Adipocyte (in vitro differentiated cells): ENCODE measurements at places on chromosomes 1 and 21.

DNA sequence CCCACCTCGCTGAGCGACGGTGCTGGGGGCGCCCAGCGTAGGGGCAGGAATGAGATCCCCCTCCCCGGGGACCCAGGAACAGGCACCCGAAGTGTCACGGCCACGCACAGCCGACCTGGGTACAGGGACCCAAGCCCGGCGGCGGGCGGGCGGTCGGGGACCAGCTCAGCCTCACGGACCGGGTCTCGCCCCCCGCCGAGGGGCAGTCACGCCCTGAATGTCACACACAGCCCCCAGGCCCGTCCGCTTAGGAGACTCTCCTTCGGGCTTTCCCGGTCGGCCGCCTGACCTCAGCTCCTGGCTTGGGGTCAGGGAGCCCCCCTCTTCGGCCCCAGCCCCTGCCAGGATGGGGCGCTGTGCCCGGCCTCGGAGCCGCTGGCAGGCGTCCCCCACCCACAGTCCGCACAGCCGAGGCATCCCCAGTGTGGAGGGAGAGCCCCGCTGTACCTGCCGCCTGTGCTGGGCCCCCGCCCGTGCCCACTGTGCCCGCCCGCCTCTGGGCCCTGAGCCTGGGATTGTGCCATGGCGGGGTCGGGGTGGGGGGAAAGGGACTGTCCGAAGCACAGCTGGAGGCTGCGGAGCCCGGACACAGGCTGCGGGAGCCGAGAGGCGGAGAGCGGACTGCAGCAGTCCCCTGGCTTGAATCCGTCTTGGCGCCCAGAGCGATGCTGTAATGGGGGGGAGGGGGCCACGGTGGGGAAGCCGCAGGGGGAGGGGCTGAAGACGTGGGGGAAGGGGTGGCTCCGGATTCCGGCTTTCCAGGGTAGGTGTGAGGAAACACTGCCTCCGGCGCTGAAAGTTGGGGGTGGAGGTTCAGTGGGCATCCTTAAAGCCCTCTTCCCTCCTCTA lies 627 bp upstream of the DLGAP3 start:
- DNase-seq: no peak

GRCh38 chr1:204348722-204349121 lies 11.0 kb downstream of the PLEKHA6 start:
- peak; percentile 69 for DNase-seq

GRCh38 chr21:38171723-38172344 lies 85.0 kb upstream of the KCNJ15 start:
- peak; percentile 23 for DNase-seq

GRCh38 chr1:247962911-247963588 lies 2.0 kb upstream of the OR2AK2 start:
- DNase-seq: no peak

DNA sequence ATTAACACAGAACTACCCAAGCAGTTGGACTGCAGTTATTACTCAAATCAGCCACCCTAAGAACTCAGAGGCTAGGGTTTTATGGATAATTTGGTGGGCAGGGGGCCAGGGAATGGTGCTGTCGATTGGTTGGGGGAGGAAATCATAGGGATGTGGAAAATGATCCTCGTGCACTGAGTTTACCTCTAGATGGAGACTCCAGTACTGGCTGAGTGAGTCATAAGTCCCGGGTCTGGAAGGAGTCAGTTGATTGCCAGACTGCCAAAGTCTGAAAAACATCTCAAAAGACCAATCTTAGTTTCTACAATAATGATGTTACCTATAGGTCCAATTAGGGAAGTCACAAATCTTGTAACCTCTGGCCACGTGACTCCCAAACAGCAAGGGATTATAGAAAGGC lies 257.5 kb upstream of the PRMT6 start:
- DNase-seq: peak; percentile 11

- DNase-seq: no peak
Measured at GRCh38 chr21:31173881-31174555, 135.7 kb upstream of the KRTAP19-8 start.

GRCh38 chr1:198763298-198763714 lies 124.5 kb downstream of the PTPRC start:
- DNase-seq: peak; percentile 25

DNA sequence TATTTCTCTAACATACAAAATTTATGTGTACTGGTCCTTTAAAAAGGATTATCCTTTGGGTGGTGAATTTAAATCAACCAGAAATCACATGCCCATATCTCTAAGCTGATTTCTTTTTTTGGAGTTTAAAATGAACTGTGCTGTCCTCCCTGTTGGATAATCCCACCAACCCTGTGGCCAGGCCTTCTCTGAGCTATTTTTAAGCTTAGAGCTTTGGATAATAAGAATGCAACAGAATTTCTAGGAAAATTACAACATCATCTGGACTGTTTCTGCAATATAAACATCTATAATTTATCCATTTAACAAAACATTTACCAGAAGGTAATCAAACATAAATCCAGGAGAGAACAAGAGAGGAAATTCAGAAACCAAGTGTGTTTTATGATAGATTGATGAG lies 88.3 kb downstream of the LRRC40 start:
- peak; percentile 32 for DNase-seq

DNA sequence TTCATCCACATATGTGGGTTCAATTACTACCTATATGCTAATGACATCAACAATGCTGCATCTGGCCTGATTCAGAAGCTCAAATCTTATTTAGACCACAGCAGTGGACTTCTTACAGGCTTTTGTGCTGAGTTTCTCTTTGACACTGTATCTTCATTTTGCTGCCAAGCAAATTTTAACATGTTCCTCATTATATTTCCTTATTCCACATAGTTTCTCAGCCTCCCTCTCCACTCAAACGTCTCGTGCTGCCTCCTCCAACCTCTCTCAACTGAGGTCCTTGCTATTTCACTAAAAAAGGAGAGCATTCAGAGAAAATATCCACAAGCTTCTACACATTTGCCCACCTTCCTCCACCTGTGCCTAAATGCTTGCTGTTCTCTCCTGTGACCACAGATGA lies 6.5 kb downstream of the TDRKH start:
- no peak for DNase-seq

GRCh38 chr1:55204997-55205396 lies 10.2 kb downstream of the USP24 start:
- no peak for DNase-seq

GRCh38 chr1:58095183-58095582 lies 451.3 kb downstream of the OMA1 start:
- DNase-seq: no peak

- DNase-seq: no peak
Measured at GRCh38 chr1:26932531-26932930, 11.0 kb downstream of the NUDC start.

DNA sequence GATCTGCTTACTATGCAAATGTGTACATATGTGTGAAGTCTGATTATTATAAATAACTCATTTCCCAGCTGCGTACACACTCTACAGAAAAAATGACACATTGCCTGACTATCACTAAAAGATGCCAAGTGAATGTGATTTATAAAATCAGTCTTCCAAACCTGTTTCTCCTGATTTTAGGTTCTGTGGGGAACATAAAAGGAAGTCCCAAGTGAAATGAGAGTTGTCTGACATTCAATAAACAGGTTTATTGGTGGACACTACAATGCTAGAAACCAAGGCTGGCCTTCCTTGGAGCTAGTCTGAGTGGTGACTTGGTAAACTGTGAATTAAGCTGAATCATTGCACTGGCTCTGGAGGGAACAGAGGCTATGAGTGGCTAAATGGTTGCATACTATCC lies 287.9 kb upstream of the ESRRG start:
- no peak for DNase-seq
